ENCODE measurements at places on chromosomes 7 and 10. TPM values are rescaled to one million over a fixed set of nuclear protein-coding genes. Genes with fewer than 3 reads are reported as not detected.

The IGFBP3 gene
- total RNA-seq, result 118 TPM

The ENTPD1 gene
- not detected for total RNA-seq

The PLAU gene
- 112 TPM for total RNA-seq

The CCDC3 gene
- total RNA-seq, result 0.93 TPM

The CYP2C9 gene
- not detected for total RNA-seq

The NET1 gene
- total RNA-seq, result 45.1 TPM

The GNGT1 gene
- total RNA-seq, result not detected

The CAMK1D gene
- total RNA-seq, result 7.8 TPM

The SDK1 gene
- 0.37 TPM for total RNA-seq

The LRMDA gene
- total RNA-seq, result 4.4 TPM

The NMT2 gene
- total RNA-seq, result 20.7 TPM

The ARHGEF35 gene
- total RNA-seq, result 0.39 TPM

The COBL gene
- total RNA-seq, result 4.0 TPM

The NPC1L1 gene
- total RNA-seq, result 0.06 TPM

The PDZD7 gene
- 0.67 TPM for total RNA-seq

The RABGEF1 gene
- 25.1 TPM for total RNA-seq

The CALCR gene
- not detected for total RNA-seq

The RARRES2 gene
- not detected for total RNA-seq

The MMD2 gene
- not detected for total RNA-seq

The TRIL gene
- total RNA-seq, result not detected

The NACAD gene
- 0.31 TPM for total RNA-seq

The ARHGAP22 gene
- total RNA-seq, result 4.0 TPM

The DNAJB9 gene
- total RNA-seq, result 11.8 TPM

The HPSE2 gene
- not detected for total RNA-seq

The SEMA3D gene
- total RNA-seq, result 0.01 TPM

The TSPAN12 gene
- total RNA-seq, result 0.79 TPM

The AKR1E2 gene
- total RNA-seq, result 6.3 TPM

The VGF gene
- 28.3 TPM for total RNA-seq

The LRRC61 gene
- 0.07 TPM for total RNA-seq

The ZP3 gene
- 14.0 TPM for total RNA-seq

Data from A549 treated with Hydrocortisone at 1 μM for 4 hours (cell line).